ENCODE measurements at places on chromosomes 2 and 18.

- DNase-seq, result no peak
Observed at GRCh38 chr2:8693157-8693821, 11.4 kb downstream of the ID2 start.

- no peak for DNase-seq
Observed at GRCh38 chr18:58611395-58612131, 17.3 kb downstream of the ALPK2 start.

- no peak for DNase-seq
Observed at GRCh38 chr2:172119089-172119488, 16.4 kb upstream of the DLX2 start.

- no peak for DNase-seq
Observed at GRCh38 chr2:201559067-201559710, 84.1 kb downstream of the TMEM237 start.

GRCh38 chr2:166972002-166972401 lies 83.7 kb downstream of the XIRP2 start:
- no peak for DNase-seq

GRCh38 chr2:96500385-96501066 lies 4.6 kb downstream of the NEURL3 start:
- no peak for DNase-seq

- DNase-seq, result no peak
Observed at GRCh38 chr2:224650815-224651439, 65.2 kb downstream of the CCDC195 start.

DNA sequence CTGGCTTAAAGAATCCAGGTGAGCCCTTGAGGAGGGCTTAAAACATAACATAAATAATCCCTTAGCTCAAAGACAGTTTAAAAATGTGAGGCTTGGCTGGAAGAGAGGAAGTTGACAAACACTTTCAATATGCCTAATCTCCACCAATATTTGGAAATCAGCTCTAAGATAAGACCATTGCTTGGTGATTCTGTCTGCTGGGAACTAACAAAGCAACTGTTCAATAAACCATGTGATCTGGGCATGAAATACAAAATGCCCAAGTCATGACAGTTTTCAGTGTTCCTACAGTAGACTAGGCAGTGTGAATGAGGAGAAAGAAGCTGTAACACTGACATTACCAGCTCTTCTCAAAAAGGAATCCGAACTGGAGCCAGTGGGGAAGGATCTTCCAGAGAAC lies 10.7 kb downstream of the MFF start:
- DNase-seq, result no peak

GRCh38 chr18:46660957-46661749 lies 4.1 kb upstream of the LOXHD1 start:
- DNase-seq, result no peak

- peak; percentile 75 for DNase-seq
Observed at GRCh38 chr2:234446404-234447076, 50.3 kb downstream of the ARL4C start.

DNA sequence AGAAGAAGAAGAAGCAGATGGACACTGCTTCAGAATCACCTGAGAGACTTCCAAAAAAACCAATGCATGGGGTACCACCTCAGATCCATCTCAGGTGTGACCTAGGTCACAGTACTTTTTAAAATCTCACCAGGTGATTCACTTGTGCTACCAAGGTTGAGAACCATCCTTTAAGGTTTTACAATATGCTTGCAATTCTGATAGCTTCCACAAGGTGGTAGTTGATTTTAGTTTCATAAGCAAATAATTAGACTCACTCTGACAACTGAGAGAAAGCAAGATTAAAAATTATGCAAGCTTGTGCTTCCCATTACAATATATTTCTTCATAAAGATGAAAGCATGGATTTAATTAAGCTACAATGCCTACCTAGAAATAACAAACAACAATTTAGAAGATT lies 355.1 kb downstream of the EN1 start:
- no peak for DNase-seq

DNA sequence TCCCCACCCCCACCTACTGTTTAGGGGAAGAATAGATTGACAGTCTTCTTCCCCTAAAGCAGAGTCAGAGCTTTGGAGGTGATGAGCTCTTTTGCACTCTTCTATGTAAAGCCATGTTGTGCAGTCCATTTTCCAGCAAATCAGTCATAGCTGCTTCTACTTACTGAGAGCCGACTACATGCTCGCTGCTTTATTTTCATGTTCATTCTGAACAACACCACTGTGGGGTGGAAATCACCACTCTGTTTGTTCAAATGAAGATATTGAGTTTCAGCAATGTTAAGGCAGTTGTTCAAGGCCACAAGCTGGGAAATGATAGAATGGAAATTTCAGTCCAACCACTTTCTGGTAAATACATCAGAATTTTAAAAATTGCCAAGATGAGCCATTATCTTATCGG lies 88.3 kb downstream of the INSIG2 start:
- DNase-seq, result no peak

- no peak for DNase-seq
Observed at GRCh38 chr2:154433010-154433409, 265.5 kb upstream of the KCNJ3 start.

DNA sequence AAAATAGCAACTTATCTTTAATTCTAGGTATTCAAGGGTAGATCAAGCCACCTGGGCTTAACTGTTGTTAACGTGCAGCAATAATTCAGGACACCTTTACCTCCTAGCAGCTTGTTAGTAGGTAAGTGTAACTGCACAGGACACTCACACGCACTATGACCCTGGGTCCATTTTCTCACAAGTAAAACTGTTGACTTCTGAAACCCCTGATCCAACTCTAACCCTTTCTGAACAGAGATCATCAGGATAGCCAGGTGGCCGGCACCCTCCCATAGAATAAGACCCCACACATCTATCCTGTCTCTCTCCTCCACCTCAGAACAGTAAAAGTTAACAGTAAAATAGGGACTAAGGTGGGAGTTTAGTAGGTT lies 610 bp downstream of the SPC25 start:
- no peak for DNase-seq

DNA sequence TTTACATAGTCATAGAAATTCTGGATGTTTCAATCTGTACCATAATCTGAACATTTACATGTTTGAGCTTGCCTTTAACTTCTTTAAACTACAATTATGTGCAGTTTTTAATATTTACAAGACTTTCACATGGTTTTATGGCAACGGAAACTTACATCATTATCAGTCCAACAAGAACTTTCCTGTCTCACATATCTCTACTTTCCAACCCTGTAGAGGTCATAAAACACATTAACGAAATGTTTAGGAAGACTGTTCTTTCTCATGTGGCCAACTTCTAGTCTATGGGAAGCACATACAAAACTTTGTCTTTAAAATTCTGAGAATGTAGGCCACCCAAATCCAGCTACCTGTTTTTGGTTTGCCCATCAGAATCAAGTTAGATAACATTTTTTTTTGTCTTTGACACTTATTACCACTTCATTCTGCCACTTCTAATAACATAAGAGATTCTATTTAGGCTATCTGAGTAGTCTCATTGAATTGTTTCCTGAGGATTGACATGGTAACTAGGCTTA lies 693.2 kb downstream of the KCNJ3 start:
- DNase-seq, result no peak

GRCh38 chr2:104845552-104845931 lies 8.4 kb upstream of the POU3F3 start:
- DNase-seq, result no peak

GRCh38 chr2:209389171-209389618 lies 34.7 kb upstream of the MAP2 start:
- DNase-seq, result no peak

DNA sequence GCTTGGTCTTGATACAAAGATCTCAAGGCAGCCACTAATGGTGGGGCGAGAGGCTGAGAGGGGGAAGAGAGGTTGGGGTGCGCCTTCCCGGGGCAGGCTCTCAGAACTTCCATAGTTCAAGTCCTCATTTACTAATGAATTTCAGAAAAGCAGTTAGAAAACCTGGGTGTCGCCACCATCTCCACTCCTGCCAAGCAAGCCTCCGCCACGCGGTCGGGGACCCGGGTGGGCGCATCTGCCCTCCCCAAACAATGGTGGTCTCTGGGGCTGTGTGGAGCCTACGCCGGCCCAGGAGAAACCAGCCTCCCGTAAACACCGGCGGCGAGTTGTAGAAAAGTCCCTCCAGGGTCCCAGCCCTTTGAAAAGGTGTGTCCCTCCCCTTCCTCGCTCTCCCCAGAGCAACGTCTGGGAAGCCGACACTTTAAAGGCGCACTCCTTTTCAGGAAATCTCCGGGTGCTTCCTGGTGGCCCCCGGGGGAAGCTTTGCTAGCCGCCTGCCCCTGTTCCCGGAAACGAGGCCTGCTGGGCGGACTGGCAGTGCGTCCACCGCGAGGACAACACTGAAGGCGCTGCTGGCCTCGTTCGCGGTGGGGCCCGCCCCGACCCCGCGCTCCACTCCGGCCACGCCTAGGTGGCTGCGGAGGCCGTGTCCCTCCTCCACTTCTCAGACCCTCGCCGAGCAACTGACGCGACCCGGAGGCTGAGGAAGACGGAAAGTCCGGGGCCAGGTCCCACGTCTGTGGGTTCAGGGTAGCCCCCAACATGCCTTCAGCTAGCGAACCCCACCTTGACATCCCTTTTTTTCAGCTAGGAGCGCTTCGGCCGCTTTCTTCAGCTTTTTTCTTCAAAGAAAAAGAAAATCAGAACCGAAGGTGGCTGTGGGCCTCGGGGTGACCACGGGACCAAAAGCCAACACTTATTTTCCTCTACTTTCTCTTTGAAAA lies 16.8 kb downstream of the EVX2 start:
- DNase-seq, result no peak

DNA sequence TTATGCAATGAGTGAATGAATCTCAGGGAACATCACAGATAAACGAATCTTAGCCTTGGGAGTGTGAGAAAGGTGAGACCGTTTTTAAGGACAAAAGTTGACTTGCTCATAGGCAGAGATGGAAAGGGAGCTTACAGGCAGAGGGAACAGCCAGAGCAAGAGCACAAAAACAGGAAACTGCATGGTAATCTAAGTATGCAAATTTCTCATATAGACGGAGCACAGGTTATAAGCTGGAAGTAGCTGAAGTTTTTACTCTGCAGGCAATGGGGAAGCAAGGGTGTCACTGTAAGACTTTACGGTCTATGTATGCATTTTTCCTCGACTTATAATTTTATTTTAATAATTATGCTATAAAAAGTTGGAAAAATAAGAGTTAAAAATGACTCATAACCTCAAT lies 44.8 kb upstream of the STRN start:
- no peak for DNase-seq

- no peak for DNase-seq
Observed at GRCh38 chr2:309954-310510, 22.1 kb upstream of the ALKAL2 start.

- no peak for DNase-seq
Observed at GRCh38 chr2:156553714-156554442, 117.7 kb downstream of the GPD2 start.

- no peak for DNase-seq
Observed at GRCh38 chr2:98269274-98269673, 77.0 kb upstream of the CNGA3 start.

GRCh38 chr2:239619369-239619768 lies 218.5 kb upstream of the HDAC4 start:
- DNase-seq, result no peak

DNA sequence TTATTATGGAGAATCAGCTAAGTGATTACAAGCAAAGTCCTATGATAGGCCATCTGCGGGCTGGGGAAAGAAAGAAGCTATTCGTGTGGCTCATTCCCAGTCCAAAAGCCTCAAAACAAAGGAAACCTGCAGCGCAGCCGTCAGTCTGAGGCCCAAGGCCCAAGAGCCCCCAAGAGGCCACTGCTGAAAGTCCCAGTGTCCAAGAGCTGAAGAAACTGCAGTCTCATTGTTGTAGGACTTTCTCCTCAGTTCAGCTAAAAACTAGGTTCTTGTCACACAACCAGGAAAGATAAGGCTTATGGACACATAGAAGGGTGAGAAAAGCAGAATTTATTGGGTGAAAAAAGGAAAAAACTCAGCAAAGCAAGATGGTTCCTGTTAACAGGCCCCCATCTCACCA lies 143.2 kb downstream of the RHBDD1 start:
- DNase-seq, result no peak

DNA sequence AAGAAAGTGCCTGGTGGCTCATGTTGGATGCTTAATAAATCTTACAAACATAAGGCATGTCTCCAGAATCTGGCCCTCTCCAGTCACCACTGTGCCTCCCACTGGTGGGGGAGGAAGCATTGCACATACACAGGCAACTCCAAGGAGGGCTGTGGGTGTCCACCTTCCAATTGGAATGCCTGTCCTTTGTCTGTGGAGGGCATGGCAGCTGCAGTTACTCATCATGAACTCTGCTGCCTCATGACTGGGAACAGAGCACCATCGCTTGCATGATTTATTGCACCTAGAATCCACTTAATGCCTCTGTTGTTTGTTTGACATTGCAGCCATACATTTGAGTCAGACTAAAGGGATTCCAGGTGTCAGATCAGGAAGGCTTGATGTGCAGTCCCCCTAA lies 278.9 kb downstream of the PRKCE start:
- DNase-seq, result no peak

- no peak for DNase-seq
Observed at GRCh38 chr2:9298583-9298982, 92.0 kb downstream of the ASAP2 start.

DNA sequence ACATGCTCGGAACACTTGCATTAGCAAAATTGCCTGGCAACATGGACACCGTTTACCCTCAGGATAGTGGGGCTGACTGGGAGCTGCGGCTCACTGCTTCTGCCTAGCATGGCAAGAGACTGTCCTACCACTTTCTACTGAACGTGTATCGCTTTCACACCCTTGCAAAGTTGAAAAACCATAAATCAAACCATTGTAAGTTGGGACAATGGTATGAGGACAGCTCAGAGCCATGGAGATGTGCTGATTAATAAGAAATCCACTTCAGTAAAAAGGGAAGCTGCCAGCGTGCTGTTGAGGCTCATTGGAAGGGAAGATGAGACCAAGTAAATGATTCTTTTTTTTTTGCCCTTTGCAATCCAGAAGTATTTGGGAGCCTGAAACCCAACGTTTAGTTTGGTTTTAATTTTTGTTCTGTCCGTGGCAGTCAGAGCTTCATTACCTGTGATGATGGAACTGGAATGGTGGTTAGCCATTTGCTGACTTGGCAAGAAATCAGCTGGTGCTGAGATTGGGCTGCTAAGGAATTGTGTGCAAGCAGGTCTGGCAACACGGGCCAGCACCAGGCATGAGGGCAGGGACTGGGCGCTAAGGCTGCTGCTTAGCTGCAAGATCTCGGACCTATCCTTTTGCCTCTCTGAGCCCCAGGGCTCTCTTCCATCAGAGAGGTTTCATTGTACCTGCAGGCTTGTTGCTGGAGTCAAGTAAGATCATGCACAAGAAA lies 75.5 kb upstream of the HS6ST1 start:
- DNase-seq, result no peak

DNA sequence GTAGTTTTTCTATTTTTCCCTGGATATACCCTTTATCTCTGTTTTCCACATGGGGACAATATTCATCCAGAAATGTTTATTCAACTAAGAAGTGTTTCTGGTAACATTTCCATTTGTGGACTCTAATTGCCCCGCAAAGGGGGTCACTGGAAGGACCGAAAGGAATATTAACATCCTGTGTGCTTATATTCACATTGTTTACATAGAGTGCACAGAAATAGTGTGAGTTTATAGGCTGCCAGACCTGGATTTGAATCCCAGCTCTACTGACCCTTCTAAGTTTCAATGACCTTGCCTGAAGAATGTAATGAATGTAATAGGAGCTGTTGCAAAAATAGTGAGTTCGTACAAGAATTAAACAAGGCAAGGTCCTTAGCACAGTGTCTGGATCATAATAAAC lies 152.9 kb upstream of the NCKAP5 start:
- DNase-seq, result no peak
